ENCODE measurements at places on chromosomes 5 and 9.

DNA sequence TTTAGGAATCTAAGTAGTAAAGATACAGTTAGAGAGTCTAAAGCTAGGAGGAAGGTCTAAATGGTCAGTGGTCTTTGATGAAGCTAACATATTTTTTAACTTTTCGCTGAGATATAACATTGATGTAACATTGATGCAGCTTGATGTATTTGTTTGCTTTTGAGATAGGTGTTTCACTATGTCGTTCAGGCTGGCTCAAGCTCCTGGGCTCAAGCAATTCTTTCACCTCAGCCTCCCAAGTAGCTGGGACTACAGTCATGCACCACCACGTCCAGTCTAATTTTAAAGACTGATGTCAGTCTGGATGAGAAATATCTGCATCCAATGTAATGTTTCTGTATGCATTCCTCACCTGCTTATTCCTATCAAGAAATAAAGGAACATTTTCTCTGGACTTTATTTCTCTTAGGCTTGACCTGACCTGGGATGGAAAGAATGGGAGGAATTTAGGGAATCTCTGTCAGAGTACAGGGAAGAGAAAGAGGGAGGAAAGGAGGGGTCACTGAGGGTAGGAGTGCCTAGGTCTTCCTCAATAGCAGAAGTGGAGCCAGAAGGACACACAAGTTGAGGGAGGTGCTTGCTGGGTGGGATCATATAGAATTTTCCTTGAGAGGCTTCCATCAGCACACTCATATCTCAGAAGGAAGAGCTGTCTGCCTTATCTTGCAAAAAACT lies 101.5 kb upstream of the GPBP1 start:
- DNase-seq: no peak

DNA sequence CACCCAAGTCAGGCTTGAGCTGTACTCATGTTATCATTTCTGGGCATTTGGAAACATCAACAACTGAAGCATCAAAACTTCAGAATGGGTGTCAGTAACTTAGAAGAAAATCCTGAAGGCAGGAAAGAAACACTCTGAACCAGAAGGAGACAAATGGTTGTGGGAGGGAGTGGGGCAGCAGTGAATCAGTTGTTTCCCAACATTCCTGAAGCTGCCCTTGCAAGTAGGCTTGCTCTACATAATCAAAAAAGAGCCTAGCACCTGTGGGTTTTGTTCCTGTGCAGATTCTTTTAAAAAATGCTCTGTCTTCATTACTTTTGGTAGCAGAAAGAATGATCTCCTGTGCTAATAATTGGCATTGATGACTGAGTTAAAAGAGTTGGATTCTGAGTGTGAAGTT lies 424.2 kb upstream of the GRIA1 start:
- DNase-seq: no peak

DNA sequence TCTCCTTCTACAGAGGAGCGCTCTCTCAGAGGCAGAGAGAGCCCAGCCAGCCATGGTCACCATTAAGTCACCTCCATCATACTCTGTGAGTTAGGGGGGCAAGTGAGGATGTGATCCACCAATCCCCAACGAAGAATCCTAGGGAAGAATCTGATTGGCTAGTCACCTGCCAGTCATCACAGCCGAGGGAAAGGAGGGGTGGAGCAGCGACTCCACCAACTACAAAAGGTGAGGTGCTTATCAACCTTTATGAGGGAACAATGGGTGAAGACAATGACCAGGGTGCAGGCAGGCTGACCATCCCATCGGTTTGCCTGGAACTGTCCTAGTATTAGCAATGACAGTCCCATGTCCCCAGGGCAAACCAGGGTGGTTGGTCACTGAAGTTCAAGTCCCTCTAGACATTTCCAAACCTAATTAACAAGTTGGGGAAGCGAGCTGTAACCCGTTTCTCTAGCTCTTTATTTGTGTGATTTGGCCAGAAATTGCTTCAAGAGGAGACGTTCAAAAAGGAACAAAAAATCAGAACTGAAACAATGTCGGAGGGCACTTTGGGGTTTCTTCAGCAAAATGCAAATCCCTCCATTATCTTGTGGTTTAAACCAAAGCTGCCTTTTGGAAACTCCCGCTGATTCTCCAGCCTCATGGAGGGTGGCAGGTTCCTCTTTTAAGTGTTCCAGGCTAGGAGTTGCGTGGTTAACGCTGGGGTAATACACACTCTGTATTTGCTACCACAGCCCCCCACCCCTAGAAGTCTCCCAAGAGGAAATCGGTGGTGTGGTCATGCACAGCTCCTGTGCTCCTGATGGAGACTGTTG lies 18.8 kb upstream of the FCN1 start:
- no peak for DNase-seq

- DNase-seq: no peak
Measured at GRCh38 chr5:24161559-24161958, 483.2 kb downstream of the CDH10 start.

- DNase-seq: no peak
Measured at GRCh38 chr5:75091597-75091996, 39.2 kb upstream of the GCNT4 start.

GRCh38 chr9:114666851-114667250 lies 9.2 kb upstream of the TEX53 start:
- no peak for DNase-seq

DNA sequence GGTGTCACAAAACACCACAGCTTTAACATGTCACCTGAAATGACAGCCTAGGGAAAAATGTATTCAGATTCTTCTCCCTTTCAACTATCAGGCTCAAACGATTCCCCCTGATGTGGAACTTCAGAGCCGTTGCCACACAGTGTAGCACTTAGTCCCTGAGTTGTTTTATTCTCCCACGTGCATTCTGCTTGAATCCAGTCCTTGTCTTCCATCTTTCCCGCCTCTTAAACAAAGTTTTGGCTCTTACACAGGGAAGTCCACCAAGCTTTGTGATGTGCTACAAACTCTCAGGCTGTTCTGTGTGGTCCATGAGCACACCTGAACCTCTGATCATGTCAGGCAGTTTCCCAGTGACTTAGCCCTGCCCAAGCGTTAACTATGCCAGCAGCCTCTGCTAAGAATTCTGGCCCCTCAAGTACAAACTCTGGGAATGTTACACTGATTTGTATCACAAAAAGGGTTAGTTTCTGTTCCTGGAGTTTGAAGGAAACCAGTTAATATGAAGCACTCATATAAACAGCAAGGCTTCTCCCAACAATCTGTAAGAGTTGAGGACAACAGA lies 45.8 kb upstream of the RNF38 start:
- DNase-seq: no peak

GRCh38 chr5:111859533-111860270 lies 102.7 kb upstream of the NREP start:
- no peak for DNase-seq

DNA sequence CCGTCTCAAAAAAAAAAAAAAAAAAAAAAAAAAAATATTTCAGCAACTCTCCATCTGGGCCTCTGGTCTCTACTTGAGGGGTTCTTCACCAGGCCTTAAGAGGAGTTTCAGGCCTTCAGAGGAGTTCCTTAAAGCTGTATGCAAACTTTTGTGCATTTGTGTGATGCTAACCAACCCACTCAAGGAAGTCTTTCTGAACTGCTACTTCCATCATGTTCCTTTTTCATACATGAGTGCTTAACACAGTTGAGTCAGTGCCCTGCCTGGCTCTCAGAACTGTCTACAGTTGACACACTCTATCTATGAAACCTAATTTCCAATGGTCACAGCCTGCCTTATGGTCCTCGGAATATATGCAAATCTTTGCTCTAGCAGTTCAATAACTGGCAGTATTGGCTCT lies 146.5 kb downstream of the MEF2C start:
- DNase-seq: no peak

- DNase-seq: no peak
Measured at GRCh38 chr5:37860206-37860605, 20.4 kb upstream of the GDNF start.

DNA sequence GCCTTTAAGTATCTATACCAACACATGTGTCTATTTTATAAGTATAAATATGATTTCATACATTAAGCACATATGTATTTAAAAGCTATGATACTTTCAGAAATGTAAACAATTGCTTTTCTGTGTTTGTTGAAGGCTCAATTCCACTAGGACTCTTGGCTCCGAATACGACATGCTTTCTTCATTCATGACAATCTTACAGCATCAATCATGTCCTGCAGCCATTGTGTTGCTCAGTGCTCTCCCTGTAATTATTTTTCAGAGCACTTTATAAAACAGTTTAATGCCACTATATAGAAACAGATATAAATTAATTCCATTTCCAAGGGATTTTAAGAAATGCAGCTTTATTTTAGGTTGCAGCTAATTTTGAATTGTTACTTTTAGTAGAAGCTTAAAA lies 167.3 kb downstream of the TAF11L14 start:
- no peak for DNase-seq

- DNase-seq: peak; percentile 90
Measured at GRCh38 chr9:127785933-127786772, at the start of gene CDK9. CDK9 (plus strand) TSS chr9:127786034; CDS start chr9:127786149, 115 bp downstream.

DNA sequence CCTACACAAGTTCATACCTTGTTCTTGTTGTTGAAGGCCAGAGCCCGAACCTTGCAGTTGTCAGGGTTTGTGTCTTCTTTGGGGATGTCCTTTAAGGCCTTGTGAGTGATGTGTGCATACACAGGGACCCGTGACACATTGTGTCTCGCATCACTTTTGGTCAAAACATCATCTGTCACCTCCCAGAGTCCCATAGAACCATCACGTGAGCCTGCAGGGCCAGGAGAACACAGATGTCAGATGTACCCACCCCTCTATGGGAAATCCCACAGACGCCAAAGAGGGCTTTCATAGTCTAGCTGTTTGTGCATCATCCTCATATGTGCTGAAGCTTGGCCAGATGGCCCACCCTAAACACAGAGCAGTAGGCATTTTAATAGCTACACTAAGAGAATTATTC lies 28.2 kb downstream of the DCAF12 start:
- no peak for DNase-seq

GRCh38 chr5:78768781-78769380 lies 120.3 kb upstream of the LHFPL2 start:
- DNase-seq: no peak

DNA sequence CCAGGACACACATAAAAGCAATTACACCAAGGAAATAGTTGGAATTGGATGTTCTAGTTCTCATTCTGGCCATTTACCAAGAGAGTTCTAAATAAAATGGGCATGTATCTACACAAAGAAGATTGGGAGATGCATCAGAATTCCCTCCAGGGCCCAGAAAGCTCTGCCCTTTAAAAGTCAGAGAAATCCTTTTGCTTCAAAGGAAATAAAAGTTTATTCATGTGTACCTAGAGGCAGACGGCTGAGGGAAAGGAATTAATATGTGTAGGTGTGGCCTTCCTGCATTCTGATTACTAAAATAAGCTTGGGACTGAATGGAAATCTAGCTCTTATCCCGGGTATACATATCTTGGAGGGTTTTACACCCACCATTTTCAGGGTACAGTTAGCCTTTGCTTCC lies 719.4 kb downstream of the SEMA5A start:
- no peak for DNase-seq

GRCh38 chr5:156888520-156888919 lies 38.4 kb downstream of the PPP1R2B start:
- DNase-seq: no peak

- peak; percentile 73 for DNase-seq
Measured at GRCh38 chr9:126914458-126915280, at the start of gene RALGPS1. RALGPS1 (plus strand) TSS chr9:126914782; CDS start chr9:126962290, 47,508 bp downstream.

DNA sequence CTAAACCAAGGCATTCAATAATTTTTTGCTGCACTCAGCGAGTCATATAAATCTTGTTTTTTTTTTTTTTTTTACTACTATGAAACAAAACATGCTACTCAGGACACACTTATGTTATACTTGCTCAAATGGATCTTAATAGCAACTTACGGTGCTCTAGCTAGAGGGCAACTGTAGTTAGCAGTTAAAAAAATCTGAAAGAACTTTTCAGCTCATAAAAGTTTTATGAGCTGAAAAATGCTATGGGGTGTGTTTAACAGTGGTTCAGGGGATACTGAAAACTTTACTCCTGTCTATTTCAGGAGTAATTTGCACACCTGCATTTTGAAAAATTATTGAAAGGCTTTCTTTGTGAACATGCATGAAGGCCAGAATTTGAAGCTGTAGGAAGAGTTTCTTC lies 53.4 kb downstream of the VCAN start:
- no peak for DNase-seq

GRCh38 chr5:97062046-97062445 lies 80.4 kb downstream of the LIX1 start:
- DNase-seq: no peak

DNA sequence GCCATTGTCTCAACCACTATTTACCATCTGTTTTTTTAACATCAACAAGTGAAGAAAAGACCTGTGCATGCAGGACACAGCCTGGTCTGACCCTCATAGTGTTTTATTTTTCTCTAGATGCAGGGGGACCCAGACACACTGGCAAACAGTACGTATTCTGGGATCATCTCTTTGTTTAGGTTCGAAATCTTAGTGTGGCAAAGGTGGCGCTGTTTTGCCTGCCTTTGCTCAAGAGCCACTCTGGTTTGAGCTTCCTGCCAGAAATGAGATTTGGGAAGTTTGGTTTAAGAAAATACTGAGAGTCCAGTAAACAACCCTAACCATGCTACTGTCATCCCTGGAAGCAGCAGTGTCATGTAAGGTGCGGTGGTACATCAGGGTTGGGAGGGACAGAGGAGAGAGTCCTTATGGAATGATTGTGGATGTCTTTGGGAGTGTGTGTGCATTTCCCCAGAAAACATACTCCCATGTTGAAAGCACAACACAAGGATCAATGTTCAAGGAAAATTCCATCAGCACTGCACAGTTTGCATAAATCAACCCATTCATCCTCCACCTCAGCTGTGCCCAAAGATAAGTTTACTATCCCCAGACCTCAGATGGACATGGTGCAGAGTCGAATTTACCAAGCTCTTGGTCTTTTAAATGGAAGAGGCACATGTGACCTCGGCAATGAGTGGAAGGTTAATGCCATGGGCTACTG lies 34.0 kb upstream of the FLT4 start:
- DNase-seq: no peak

GRCh38 chr5:1001406-1002270 lies 7.0 kb upstream of the NKD2 start:
- no peak for DNase-seq

- DNase-seq: no peak
Measured at GRCh38 chr9:6692881-6693361, 47.4 kb upstream of the GLDC start.

- DNase-seq: no peak
Measured at GRCh38 chr5:73812457-73812856, 186.5 kb downstream of the ARHGEF28 start.

GRCh38 chr5:53045263-53045662 lies 56.1 kb downstream of the ITGA2 start:
- DNase-seq: no peak

- no peak for DNase-seq
Measured at GRCh38 chr5:14177634-14178033, 34.5 kb downstream of the TRIO start.

- DNase-seq: no peak
Measured at GRCh38 chr5:2291146-2291840, 408.6 kb upstream of the IRX4 start.

DNA sequence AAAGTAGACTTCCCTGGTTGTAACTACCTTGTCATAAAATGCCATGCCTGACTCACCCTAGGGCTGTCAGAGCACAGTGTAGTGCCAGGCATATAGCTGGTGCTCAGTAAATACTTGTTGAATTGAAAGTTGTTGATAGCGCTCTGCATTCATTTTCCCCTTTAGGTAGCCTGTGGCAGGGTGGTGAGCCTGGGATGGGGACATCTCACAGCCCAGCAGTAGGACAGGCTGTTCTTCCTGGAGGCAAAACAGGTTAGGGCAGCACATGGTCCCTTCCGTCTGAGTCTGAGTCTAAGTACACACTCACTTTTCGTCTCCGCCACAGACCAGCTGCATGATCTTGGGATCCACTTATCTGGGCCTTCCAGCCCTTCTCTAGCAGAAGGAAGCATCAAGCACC lies 401.9 kb downstream of the ZSWIM6 start:
- no peak for DNase-seq

- no peak for DNase-seq
Measured at GRCh38 chr5:124349931-124350330, 396.5 kb downstream of the ZNF608 start.

GRCh38 chr9:126248680-126249079 lies 77.9 kb upstream of the MVB12B start:
- DNase-seq: no peak
